NCI-H2081 (cell line): ENCODE measurements at places on chromosomes 13 and 19.

DNA sequence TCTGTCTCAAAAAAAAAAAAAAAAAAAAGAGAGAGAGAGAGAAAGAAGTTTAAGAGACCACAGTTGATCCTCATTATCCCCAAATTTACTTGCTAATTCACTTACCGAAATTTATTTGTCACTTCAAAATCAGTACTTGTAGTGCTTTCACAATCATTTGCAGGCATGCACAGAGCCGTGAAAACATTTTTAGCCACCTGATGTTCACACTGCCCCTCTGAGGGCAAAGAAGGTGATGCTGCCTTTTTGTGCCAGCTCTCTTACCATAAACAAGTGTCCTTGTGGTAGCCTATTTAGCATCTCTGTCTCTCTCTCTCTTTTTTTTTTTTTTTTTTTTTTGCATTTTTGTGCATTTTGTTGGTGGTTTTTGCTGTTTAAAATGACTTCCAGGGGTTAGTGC lies 24.1 kb upstream of the CASP14 start:
- no peak for DNase-seq

DNA sequence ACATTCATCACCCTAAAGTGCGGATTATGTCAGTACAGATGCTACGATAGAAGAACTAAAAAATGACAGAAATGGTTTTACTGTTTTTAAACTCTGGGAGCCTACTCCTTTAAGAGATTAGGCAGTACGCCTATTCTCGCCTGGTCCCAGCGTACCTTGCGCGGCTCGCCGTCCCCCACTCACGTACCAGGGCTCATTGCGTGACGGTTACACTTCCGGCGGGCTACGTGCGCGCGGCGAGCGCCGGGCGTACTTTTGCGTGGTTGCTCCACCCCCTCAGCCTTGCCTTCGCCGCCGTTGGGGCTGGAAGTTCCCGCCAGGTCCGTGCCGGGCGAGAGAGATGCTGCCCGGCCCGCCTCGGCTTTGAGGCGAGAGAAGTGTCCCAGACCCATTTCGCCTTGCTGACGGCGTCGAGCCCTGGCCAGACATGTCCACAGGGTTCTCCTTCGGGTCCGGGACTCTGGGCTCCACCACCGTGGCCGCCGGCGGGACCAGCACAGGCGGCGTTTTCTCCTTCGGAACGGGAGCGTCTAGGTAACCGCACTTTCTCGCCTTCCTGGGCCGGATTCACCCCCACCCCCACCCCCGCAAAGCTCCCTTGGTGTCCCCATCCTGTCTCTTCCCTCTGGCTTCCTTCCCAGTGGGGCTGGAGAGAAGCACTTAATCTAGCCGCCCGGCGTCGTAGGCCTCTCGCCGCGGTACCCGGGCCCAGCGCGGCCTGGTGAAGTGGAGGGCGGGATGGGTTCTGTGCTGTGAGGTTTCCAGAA lies at the start of gene NUP58:
TSS of gene NUP58 (plus strand) at position 279 of the 767 bp plus-strand sequence. CDS start at position 428, 149 bp downstream.
- DNase-seq, result peak; percentile 93

DNA sequence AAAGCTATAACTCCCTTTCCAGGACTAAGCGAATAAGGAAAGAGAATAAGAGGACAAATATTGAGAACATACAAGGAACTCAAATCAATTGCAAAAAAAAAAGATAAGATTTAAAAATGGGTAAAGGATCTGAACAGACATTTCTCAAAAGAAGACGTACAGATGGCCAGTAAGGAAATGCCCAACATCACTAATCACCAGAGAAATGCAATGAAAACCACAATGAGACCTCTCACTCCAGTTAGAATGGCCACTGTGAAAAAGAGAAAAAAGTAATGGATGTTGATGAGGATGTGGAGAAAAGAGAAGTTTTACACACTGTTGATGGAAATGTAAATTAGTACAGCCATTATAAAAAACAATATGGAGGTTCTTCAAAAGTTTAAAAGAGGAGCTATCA lies 63.8 kb downstream of the VWA8 start:
- no peak for DNase-seq

DNA sequence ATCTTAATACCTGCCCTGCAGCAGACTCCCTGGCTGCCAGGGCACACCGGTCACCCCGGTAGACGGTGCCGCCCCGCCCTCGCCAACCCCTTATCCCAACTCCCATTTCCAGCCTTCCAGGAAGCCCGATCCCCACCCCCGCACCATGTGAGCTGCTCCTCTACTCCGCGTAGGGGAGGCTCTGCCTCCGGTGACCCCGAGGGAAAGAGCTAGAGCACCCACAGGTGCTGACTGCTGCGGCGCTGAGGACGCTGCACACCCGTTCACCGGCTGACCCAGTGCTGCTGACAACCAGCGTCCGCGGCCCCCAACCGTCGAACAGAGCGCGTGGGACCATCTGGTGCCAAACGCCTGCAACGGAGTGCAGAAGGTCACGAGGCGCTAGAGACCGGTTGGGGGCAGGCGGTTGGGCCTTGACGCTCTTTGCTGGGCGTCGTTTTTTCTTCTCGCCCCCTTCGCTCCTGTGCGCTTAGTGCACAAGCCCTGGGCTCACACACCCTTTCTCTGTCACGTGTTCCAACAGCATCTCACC lies 59.6 kb upstream of the ZNF599 start:
- no peak for DNase-seq

DNA sequence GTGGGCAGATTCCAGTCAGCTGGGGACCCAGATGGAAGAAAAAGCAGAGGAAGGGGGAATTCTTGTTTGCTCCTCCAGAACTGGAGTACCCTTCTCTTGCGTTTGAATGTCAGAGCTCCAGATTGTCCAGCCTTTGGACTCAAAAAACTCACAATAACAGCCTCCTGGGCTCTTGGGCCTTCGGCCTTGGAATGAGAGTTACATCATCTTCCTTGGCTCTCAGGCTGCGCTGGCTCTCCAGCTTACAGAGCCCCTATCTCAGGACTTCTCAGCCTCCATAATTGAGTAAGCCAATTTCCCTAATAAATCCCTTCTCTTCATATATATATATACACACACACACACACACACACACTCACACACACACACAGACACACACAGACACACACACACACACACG lies 1215.7 kb upstream of the SLC10A2 start:
- DNase-seq, result no peak

DNA sequence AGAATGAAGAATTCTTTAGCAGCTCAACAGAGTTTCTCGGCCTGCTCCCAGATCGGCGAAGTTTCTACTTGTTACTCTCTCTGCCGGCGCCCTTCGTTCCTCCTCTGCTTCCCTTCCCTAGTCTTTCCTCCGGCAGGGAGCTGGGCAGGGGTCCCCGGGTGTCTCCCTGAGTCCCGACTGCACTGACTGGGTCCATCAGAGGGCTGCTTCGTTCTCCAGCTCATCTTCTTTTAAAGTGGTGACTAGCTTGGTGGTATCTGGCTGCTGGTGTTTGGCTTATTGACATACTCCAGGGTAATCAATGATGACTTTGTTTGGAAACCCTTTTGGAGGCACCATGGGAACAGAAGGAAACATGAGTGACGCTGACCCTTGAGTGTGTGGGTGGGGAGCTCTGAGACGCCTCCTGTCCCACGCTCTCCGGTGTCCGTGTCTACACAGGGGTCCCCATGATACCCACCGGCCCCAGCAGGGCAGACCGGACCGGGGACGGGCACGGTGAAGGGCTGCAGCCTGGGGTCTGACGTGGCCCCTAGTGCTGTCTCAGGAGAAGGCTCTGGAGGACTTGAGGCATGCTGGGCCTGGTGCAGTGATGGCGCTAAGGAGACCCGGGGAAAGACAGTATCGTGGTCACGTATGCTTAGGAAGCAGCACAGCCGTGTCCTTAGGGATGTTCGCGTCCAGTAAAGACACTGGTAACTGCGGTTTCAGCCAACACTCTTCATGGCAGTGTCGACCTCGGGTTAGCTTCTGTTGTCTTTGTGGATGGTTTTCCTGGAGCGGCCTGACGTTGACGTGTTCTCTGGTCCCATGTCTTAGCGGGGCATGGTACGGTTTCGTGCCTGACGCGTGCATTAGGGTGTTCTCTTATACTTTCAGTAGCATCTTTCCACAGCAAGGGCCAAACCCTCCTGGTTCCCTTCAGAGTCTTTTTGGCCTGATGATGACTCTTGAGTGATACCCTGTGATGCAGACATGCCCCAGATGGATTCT lies 23.8 kb downstream of the NAXD start:
- DNase-seq, result no peak

DNA sequence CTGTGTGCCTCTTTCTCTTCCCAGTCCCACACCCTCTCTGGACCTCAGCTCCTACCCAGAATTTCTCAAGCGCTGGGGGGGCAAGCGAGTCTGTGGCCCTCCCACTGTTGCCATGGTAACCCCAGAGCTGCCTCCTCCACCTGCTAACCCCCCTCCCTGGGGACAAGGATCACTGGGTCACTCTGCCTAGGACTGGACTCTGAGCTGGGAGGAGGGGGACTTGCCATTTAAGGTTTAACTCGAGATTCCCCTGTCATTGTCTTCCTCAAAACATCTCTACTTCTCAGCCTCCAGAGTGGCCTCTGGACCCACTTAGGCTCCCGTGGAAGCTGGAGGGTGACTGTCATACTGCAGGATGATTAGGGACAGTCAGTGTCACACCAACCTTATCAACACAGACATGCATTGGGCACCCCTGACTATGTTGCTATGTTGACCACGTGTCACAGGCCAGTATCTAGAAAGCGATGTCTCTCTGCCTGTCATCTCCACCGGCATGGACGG lies 2.2 kb downstream of the PALM3 start:
- no peak for DNase-seq

DNA sequence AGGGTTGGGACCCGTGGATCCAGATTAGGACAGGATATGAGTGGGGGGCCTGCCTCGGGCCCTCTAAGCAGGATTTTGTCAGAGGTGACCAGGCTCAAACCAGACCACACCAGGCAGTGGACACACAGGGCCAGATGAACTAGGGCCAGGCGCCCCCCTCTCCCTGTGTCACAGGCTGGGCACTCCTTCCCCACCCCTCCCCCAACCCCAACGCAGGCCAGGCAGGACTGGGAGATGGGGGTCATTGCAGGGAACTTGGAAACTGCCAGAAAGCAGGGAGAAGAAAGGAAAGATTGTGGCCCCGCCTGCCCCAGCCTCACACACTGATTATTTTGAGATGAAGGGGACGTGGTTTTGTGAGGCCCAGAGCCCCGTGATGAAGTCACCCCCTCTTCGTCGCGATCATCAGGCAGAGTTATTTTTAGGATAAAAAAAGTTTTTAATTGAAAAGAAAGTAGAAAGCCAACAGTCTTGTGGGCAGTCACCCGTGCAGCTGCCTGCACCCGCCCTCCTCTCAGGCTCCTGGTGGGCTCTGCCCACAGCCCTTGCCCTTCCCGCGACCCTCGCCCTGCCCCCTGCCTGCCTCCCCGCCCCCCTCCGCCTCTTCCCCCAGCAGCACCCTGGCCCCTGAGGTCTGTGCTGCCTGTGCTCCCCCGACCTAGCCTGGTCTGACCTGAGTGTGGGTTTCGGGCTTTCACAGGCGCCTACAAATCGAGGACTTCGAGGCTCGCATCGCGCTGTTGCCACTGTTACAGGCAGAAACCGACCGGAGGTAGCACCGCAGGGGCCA lies 1.9 kb upstream of the YJEFN3 start:
- no peak for DNase-seq

GRCh38 chr13:73070451-73071098 lies 11.8 kb downstream of the KLF5 start:
- no peak for DNase-seq

DNA sequence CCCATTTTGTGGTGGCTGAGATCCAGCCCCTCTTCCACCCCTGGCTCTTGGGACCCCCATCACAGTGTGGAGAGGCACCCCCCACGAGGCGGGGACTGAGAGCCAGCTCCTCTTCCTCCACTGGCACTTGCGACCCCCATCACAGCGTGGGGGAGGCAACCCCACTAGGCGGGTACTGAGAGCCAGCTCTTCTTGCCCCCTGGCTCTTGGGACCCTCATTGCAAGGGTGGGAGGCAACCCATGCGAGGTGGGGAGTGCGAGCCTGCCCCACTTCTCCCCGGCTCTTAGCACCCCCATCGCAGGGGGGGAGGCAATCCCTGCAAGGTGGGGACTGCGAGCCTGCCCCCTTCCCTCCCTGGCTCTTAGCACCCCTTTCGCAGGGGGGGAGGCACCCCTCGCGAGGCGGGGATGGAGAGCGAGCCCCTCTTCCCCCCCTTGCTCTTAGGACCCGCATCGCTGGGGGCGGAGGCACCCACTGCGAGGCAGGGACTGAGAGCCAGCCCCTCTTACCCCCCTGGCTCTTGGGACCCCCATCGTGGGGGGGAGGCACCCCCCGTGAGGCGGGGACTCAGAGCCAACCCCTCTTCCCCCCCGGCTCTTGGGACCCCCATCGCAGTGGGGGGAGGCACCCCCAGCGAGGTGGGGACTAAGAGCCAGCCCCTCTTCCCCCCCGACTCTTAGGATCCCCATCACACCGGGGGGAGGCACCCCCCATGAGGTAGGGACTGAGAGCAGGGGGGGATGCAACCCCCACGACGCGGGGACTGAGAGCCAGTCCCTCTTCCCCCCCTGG lies 364.6 kb upstream of the SPRY2 start:
- no peak for DNase-seq

DNA sequence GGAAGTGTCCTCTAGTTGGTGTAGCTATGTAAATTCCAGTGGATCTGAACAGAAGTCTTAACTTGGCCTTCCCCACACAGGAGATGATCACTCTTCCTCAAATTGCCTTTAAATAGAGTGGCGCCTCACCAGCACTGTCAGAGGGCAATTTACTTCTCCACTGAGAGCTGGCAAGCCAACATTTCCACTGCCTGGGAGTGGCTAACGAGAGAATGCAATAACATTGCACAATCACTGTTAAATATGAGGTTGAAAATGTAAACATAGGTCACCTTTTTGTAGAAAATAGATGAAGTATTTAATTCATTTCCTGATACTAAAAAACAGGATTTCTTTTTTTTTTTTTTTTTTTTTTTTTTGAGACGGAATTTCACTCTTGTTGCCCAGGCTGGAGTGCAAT lies 55.4 kb upstream of the UBL3 start:
- DNase-seq, result peak; percentile 13
